ENCODE measurements at places on chromosomes 2 and 18.

DNA sequence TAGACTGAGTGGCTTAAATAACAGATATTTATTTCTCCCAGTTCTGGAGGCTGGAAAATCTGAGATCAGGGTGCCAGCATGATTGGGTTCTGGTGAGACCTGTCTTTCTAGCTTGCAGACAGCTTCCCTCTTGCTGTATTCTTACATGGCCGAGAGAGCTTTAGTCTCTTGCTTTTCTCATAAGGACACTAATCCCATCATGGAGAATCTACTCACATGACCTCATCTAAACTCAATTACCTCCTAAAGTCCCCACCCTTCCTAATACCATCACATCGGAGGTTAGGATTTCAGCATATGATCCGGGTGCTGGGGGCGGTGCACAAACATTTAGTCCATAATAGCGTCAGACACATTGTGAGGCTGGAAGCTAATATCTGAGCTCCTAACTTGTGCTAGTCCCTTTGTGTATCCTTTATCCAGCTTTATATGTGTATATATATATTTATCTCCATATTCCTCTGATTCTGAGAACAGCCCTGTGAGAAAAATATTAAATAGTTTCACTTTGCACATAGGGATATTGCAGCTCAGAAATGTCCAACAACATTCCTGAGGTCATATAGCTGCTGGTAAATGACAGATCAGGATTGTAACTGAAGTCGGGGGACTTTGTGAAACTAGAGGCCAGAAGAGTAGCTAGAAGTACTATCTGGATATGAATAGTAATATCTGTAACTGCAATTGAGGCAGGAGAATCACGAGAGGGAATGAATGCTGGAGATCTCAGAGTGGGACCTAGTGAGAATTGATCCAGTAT lies 28.9 kb downstream of the MARCHF4 start:
- no peak for DNase-seq

DNA sequence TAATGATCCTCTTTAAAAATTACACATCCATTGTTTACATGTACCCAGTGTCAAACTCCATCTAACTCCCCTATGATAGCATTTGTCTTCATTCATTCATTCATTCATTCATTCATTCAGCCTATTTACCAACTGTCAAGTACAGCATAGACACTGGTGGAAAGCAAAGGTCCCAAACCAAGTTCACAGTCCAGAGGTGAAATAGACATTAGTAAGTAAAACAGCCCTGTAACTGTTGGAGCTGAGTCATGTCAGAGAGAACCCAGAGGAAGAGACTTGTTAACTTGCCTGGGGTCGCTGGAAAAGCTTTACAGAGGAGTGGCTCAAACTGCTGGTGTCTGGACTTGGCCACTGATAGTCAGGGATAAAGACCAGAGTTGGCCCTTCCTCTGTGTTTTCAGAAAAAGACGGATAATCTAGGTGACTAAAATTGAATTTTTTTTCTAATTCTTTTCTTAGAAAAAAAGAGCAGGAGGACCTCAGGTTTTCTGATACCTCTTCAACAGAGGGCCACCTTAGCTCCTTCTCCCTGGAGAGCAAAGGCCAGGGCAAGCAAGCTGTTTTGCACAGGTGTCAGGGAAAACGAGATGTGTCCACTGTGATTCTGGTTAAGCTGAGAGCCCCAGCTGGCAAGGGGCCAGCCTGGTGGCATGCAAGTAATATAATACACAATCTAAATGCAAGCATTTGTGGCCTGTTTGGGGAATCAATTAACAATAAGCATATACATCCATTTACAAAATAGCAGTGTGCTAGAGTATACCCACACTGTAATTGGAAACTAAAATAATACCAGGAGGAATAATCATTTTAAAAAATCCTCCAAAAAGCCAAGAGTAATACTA lies 96.7 kb upstream of the SLC14A2 start:
- DNase-seq = no peak

DNA sequence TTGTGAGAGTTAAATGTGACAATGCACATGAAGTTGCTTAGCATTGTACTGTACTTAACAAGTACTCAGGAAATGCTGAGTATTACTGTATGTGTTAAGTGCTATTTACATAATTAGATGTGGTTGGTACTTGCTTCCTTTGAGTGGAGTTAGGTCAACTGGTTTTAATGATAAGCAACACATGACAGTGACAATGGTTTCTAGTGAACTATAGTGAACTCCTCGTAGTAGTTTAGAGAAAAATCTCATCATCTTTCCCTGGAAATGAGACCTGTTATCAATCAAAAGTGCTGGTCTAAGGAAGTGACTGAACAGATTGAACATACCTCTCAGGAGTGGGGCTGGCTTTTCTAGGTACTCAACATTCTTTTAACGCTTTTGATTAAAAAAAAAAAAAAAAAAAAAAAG lies 29.2 kb upstream of the ZDBF2 start:
- DNase-seq = no peak

- no peak for DNase-seq
These were observed 191.9 kb upstream of the CHAC2 start for GRCh38 chr2:53575721-53576124.

DNA sequence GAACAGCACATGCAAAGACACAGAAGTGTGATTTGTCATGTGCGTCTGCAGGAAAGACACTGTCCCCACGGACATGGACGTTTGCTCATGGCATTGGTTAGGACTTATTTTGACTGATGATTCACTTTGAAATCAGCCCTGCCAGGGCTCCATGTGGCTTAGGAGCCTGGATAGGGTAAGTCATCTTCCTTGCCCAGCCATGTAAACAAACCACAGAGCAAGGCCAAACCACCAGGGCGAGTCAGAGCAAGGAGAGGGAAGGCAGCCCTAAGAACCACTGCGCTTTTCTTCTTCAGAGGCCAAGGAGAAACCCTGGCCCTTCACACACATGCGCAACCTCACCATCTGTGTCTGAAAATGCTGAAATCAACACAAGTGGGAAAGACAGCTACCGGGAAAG lies 88.8 kb downstream of the GFPT1 start:
- no peak for DNase-seq

- DNase-seq = no peak
These were observed 53.5 kb downstream of the E2F6 start for GRCh38 chr2:11412449-11412810.

DNA sequence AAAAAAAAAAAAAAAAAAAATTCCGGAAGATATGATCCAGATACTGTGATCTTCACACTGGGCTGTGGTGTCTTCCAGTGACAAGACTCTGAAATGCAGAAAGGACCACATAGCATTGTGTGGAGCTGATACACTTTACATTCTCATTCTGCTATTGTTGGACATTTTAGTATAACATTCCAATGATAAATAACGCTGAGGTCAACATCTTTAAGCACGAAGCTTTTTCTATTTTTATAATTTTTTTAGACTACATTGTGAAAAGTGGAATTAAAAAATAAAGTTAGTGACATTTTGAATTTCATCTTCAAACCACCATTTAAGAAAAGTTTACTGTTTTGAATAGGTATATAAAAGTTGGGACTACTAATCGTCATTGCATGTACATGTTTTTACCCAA lies 62.7 kb downstream of the CDCA7 start:
- no peak for DNase-seq

GRCh38 chr18:26911840-26912239 lies 46.3 kb upstream of the AQP4 start:
- no peak for DNase-seq

DNA sequence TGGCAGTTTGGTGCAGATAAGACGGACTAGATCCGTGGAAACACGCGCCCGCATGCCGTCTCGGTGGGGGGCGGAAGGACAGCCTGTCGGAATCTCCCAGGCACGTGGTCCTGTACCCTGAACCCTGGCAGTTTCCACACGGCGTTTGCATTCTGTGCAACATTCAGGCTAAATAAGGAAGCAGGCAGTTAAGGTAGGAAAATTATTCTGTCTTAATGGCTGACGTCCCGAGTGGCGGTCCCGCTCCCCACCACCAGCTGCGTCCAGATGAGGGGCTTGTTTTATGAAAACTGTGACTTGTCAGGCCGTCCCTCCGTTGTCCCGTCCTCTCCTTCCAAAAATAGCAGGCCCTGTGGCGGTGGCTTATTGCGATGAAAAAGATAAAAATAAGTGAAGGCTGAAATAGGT lies 120.2 kb downstream of the NFATC1 start:
- DNase-seq = no peak

GRCh38 chr2:177754492-177754873 lies 318.1 kb downstream of the PDE11A start:
- DNase-seq = no peak

GRCh38 chr2:159010340-159010739 lies 41.9 kb downstream of the TANC1 start:
- DNase-seq = no peak

- no peak for DNase-seq
These were observed 3.2 kb downstream of the ALLC start for GRCh38 chr2:3661149-3661660.

DNA sequence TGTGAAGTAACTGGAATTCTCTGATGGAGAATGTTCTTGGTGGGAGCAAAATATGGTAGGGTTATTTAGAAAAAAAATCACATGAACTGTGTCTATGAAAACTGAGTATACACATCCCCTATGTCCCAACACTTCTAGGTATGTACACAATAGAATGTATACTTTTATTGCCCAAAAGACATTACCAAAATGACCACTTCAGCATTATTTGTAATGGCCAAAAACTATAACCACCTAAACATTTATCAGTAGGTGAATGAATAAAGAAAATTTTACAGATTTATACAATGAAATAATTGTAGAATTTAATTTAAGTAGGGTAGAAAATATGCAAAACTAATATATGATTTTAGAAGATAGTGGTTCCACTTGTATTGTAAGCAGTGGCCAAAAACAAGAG lies 462.8 kb downstream of the KCNJ3 start:
- no peak for DNase-seq

DNA sequence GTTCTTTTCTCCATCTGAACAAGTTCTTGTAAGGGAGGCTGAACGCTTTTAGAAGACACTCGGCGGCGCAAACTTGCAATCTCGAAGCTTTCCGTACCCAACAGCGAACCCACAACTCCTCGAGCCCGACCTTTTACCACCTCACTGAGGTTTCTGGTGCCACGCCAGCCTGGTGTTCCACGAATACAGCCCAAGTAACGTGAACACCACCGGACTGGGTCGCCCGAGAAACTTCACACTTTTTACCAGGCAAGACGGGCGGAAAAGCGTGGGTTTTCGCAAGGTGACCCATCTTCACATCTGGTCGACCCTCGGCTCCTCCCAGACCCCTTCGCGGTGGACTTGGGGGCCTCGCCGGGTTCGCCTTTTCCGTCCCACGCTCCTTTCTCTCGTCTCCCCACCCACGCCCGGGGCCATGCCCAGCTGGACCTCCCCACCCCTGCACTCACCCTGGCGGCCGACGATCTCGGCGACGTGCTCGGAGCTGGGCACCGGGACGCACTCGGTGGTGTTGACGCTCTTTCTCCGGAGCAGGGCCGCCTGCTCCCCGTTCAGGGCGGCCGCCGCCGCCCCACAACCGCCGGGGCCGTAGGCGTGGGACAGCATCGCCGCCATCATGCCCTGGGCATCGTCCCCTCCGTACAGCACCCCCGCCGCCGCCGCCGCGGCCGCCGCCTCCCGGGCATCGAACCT lies 1.2 kb downstream of the MEX3C start:
- no peak for DNase-seq

DNA sequence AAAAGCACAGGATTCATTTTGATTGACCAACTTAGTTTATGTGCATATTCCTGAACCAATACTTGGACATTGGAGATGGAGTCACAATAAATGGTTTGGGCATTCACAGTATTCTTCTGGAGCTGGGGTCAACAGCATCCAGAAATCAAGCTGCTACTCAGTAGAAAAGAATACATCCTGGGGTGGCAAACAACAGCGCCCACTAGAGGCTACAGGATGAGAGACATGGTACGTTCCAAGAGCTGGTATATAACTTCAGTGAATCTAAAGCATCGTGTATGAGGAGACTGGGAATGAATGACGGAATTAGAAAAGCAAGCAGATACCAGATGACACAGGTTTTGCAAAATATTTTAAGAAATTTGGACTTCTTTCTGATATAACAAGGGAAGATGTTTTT lies 142.9 kb upstream of the FIGN start:
- peak; percentile 12 for DNase-seq

DNA sequence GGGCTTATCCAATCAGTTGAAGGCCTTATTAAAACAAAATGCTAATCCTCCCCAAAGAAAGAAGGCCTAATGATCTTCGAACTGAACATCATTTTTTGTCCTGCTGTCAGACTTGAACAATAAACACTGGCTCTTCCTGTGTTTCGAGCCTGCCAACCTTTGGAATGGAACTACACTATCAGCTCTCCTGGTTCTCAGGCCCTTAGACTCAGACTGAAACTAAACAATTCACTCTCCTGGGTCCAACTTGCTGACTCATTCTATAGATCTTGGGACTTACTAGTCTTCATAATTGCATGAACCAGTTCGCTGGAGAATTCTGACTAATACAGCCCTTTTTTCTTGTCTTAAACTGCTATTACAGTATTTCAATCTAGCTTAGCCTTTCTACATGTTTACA lies 235.2 kb downstream of the LNPK start:
- no peak for DNase-seq

DNA sequence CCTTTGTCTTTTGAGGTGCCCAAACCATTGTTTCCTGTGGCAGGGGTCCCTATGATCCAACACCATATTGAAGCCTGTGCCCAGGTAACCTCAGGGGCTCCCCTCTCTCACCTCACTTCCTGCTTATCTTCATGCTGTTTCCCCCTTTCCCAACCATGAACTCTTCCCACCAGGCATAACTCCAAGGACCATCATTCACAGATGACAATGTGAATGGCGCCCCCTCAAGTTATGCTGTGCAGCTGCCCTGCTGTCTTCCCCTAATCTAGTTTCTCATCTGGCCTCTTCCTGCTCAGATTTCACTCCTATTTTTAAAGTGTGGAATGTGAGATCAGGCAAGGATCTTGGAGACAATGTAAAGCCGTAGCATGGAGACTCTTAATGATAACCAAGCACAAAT lies 1.4 kb downstream of the GMPPA start:
- DNase-seq = no peak
